T-helper 2 cell (primary cell): ENCODE measurements at places on chromosomes 4 and X.

DNA sequence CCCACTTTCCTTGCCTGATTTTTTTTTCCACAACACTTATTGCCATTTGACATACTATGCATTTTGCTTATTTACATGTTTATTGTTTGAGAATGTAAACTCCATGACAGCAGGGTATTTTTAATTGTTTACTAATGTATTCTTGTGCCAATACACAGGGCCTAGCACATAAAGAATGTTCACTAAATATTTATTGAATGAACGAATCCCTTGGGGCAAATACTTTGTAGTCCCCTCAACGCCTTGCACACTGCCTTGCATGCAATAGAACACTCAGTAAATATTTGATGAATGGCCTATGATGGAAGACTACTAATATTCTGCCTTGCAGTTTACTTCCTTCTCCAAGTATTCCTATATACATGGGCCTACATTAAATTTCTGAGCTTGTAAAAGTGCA is 1.4 kb upstream of the PRPS1 start:
- DNase-seq: no peak

GRCh38 chr4:20353646-20354045 is 101.9 kb downstream of the SLIT2 start:
- no peak for DNase-seq

DNA sequence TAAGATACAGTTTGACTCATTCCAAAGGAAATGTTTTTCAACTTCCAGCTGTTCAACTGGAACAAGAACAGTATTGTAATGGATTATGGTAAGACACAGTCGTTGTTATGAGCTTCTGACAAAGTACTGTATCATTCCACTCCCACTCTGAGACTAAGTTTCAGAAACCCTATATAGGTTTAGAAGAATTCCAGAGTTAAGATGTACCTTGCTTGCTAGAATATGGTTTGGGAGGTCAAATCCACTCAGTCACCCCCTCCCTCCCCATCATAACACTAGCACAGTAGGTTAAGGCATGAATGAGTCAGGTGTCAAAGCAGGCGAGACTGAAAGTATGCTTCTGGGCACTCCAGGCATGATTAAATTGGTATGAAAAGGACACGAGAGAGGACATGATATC is 339.7 kb downstream of the DMD start:
- no peak for DNase-seq

DNA sequence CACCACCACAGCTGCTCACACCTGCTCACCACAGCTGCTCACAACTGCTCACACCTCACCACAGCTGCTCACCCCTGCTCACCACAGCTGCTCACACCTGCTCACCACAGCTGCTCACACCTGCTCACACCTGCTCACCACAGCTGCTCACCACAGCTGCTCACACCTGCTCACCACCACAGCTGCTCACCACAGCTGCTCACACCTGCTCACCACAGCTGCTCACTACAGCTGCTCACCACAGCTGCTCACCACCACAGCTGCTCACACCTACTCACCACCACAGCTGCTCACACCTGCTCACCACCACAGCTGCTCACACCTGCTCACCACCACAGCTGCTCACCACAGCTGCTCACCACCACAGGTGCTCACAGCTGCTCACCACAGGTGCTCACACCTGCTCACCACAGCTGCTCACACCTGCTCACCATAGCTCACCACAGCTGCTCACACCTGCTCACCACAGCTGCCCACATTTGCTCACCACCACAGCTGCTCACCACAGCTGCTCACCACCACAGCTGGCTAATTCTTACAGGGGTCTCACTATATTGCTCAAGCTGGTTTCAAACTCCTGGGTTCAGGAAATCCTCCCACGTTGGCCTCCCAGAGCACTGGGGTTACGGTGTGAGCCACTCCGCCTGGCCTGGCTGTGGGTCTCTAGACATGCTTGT is 30.4 kb upstream of the CPLX1 start:
- peak; percentile 27 for DNase-seq

GRCh38 chr4:153645183-153645582 is 38.9 kb upstream of the TLR2 start:
- DNase-seq: no peak

DNA sequence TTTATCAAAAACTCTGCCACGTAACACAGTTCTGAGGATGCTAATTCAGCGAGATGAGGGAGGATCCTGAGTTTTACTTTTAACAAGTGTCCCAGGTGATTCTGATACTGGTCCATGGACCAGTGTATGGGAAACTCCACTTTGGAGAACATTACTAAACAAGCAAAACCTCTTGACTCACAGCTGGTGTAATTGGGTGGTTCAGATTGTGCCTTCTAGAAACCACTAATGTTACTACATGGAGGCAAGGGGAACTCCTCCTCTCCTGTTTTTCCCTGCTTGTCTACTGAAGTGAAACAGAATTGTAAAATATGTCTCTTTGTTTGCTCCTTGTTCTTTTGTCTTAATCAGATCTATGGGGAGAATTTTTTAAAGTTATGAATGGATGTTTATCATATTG is 62.6 kb downstream of the FRAS1 start:
- DNase-seq: no peak

DNA sequence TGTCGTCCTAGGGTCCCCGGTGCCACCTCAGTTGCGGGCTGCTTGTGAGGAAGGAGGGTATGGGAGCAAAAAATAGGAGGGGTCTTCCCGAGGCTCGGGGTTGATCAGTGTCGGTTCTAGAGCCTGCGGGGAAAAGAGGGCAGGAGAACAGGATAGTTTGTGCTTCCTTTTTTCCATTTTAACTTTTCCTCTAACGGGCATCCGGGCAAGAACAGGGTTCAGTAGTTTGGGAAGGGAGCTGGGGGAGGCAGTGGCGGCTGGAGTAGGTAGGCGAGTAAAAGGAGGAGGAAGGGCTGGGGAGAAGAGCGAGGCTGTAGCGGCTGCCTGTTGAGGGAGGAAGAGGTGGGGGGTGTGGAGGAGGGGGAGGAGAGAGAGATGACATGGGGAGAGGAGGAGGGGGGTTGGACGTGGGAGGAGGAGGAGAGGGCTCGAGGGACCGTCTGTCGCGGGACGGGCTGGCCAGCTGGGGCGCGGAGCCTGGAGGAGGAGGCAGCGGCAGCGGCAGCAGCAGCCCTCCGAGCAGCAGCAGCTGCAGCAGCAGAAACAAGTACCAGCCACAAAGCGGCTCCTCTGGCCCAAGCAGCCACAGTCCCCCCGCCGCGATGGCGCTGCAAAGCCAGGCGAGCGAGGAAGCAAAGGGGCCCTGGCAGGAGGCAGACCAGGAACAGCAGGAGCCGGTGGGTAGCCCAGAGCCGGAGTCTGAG is at the start of gene SLC16A2:
Gene SLC16A2 (plus strand): TSS at position 458 of the 704 bp plus-strand sequence. CDS start 145 bp downstream, at position 603.
- no peak for DNase-seq

- no peak for DNase-seq
These were observed 89.5 kb upstream of the CITED1 start for GRCh38 chrX:72395237-72395636.

DNA sequence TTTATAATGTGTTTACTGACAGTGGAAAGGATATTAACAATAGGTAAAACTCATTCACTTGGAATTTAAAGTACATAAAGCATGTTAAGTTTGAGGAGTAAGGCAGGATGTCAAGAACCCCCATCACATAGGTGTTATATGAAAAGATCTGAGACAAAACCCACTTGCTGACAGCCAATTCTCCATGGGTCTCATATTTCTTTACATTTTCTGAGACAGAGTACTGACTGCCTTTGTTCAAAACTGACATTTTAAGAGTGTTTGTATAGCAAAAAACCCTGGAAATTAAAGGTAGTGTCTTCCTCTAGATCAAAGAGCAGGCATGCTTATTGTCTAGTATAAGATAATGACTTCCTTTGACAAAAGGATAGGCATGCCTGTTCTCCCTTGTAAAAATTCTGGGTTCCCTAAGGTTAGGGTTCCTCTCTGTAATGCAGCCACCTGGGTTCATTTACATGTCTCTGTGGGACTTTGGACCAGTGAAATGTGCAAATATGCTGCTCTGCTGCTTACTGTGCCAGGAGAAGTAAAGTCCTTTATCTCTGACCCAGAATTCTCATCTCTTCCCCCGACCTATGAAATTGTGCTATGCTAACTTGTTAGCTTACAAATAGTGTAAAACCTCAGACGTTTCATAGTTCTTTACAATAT is 123.6 kb downstream of the PCDH18 start:
- no peak for DNase-seq

DNA sequence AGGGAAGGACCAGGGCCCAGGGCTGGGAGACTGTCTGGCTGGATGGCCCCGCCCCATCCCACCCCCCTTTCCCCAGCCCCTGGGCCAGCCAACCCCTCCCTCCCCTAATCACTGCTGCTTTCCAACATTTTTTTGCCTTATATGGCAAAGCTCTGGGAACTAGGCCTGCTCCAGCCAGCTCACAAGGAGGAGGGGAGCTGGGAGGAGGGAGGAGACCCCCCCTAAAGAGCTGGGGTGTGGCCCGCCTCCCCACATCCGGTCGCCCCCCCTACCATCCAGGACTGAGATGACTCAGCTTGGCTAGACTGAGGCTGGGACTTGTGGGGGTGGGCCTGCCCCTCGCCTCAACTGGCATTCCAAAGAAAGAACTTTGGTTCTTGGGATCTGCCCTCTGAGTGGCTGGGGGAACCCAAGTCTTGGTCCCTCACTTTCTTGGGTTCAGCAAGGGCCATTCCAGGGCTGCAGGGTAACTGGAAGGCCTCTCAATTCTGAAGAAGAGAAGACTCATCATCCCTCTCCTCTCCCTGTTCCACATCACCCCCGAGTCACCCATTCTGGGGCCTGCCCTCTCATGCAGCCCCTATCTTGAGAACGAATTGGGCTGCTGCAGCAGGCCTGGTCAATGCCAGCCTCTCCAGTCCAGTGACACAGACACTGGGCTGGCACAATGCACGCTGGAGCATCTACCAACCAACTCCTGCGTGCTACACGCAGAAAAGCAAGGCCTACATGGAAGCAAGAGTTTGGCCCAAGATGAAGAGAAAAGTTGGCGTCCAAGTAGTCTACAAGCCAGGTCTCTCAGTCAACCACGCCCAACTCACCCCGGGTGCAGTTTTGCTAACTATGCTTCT is 4.8 kb downstream of the FLNA start:
- DNase-seq: peak; percentile 84

DNA sequence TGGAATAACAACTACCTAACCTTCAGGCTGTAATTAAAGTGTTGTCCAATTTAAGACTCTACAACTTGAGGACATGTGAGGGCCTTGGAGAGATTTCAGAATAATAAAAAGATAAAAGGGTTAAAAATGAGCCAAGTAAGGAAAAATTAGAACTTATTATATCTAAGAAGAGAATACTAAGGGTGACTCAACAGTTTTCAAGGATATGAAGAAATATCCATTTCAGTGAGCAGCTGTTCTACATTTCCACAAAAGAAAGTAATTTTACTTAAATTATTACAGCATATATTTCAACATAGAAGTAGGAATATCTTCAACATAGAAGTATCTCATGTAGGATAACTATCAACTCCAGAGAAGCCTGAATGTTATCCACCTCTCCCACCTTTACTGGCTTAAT is 11.3 kb downstream of the SNX12 start:
- DNase-seq: no peak

DNA sequence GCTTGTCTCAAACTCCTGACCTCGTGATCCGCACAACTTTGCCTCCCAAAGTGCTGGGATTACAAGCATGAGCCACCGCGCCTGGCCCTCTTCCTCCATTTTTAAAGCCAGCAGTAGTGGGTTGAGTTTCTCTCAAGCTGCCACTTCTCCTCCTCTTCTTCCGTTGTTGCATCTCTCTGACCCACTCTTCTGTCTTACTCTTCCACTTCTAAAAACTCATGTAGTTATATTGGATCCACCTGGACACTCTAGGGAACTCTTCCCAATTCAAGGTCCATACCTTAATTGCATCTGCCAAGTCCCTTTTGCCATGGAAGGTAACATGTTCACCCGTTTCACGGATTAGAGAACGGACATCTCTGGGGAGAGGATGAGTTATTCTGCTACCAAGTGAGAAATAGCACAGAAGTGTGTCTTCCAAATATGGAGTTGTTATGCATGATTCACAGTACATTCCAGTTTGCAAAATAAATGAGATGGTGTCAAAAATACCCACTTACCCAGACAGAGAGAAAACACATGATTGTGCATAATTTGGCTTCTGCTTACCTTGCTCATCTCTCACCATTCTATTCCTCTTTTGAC is 51.8 kb downstream of the GBA3 start:
- DNase-seq: no peak

GRCh38 chr4:82744284-82744968 is 54.2 kb downstream of the SCD5 start:
- DNase-seq: no peak

GRCh38 chr4:53943345-53944085 is 120.9 kb downstream of the CHIC2 start:
- no peak for DNase-seq

DNA sequence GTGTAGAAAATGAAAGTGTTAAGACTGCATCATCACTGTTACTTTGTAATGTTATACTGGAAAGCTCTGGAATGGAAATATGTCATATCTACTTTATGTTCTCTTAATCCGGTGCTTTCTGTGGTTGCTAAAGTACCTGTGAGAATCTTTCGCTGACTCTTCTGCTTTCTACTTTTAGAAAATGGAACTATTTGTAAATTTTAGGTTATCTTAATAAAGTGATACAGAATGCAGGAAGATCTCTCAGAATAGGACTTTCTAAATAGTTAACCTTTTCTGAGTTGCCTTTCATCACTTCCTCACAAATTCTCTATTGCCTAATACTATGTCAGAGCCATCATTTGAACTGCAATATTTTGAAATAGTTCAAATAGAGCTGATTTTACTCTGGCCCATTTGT is 69.3 kb downstream of the BMP2K start:
- no peak for DNase-seq

DNA sequence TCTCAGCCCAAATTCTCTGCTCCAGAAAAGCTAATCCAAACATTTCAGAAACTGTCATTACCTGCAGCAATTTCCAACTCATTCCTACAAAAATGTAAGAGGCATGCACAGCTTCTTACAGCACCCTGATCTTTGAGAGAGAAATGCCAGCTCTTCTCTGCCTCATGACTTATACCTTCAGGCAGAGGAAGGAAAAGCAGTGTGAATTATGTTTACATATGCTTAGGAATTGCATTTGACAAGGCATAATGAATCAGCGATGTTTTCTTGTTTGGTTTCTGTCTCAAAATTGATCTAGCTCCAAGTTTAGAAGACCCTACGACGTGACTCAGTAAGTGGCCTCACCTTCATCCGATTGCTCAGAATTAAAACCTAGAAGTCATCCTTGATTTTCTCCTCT is 21.8 kb upstream of the AGA start:
- no peak for DNase-seq

DNA sequence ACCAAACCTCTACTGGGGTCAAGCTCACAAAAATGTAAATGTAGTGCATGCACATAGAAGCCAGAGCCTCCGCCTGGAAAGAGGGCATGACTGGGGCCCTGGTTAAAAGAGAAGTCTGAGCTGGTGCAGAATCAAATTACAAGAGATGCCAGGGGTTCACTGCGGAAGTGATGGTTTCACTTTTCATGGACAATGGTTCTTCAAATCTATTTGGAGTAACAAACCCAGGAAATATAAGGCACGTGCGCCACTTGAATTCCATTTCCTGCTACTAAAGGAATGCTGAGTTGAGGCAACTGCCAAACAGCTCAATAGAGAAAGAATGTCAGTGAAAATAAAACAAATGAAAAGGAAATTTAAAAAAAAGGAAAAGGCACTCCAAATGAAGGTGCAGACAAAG is 79.8 kb downstream of the FUNDC1 start:
- no peak for DNase-seq
